ENCODE measurements at places on chromosomes 12 and 14.

DNA sequence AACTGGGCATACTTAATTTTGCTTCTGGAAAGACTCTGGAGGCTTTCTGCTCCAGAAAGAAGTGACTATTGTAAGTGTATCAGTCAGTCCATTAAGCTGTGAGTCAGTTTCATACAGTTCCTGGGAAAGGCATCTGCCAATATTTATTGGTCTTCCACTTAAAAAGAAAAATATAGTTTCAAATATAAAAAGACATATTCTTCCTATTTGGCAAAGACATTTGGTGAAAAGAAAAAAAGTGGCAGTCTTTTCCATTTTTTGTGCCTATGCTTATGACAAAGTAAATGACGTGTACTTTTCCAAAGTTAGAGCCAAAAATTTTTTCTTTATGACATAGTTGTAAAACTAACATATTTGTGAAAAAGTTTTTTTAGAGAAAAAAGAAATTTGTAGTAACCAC is 12.3 kb downstream of the TMEM30B start:
- H3K27me3 ChIP-seq, result peaks cover 57% of the 10 kb centered on the region
- no peak for DNase-seq
- H3K36me3 ChIP-seq, result no peaks in the 10 kb centered on the region
- peaks cover 7% of the 10 kb centered on the region for H3K4me1 ChIP-seq
- no peak overlapping the region for H3K4me3 ChIP-seq
- no peak overlapping the region for H3K27ac ChIP-seq

- no peak overlapping the region for H3K27ac ChIP-seq
- H3K4me3 ChIP-seq, result no peak overlapping the region
- H3K36me3 ChIP-seq, result peaks cover 12% of the 10 kb centered on the region
These were observed 23.3 kb downstream of the BMAL2 start for GRCh38 chr12:27355979-27356378.

- H3K36me3 ChIP-seq, result peaks cover 2% of the 10 kb centered on the region
- H3K27ac ChIP-seq, result no peak overlapping the region
- no peak overlapping the region for H3K4me3 ChIP-seq
- DNase-seq, result no peak
These were observed 16.0 kb upstream of the DIP2B start for GRCh38 chr12:50488801-50489200.

GRCh38 chr12:10636611-10637010 is 23.2 kb upstream of the MAGOHB start:
- no peaks in the 10 kb centered on the region for H3K4me1 ChIP-seq
- peaks cover 31% of the 10 kb centered on the region for H3K27me3 ChIP-seq
- H3K4me3 ChIP-seq, result no peak overlapping the region
- H3K27ac ChIP-seq, result no peak overlapping the region

DNA sequence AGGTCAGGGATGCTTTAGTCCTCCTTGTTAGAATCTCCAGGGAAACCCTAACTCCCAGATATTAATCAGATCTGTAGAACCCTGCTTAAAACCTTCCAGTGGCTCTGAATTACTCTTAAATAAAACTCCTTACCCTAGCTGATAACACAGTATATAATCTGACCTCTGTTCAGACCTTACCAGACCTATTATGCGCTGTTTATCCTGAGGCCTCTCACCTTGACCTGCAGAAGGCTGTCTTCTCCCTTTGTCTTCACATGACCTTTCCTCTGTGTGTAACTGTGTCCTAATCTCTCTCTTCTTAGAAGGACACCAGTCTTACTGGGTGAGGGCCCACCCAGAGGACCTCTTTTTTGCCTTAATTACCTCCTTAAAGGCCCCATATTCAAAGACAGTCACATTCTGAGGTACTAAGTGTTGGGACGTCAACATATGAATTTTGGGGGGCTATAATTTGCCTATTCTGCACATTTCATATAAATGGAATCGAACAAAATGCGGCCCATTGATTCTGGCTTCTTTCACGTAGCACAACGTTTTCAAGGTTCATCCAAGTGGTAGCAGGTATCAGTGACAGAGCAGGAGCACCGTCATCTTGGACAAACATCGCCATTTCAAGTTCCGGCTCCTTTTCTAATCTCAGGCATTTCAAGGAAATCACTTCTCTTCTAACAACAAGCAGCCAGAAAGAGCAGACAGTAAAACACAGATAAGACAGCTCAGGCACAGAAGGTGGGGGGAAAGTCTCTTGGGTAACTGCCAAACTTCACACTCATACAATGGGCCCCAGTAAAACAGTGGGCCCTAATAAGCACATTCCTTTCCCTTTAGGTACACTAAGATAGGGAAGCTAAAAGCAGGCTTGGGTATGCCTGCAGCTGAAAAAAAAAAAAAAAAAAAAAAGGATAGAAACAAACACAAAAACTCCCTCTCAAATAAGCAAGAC is 200.2 kb upstream of the NUDT4 start:
- no peak for DNase-seq
- no peaks in the 10 kb centered on the region for H3K27me3 ChIP-seq
- H3K4me1 ChIP-seq, result no peaks in the 10 kb centered on the region

- no peaks in the 10 kb centered on the region for H3K4me1 ChIP-seq
- no peak overlapping the region for H3K27ac ChIP-seq
- H3K27me3 ChIP-seq, result peaks cover 5% of the 10 kb centered on the region
- no peak overlapping the region for H3K4me3 ChIP-seq
- H3K36me3 ChIP-seq, result no peaks in the 10 kb centered on the region
These were observed 106.5 kb downstream of the EML1 start for GRCh38 chr14:99899578-99900178.

DNA sequence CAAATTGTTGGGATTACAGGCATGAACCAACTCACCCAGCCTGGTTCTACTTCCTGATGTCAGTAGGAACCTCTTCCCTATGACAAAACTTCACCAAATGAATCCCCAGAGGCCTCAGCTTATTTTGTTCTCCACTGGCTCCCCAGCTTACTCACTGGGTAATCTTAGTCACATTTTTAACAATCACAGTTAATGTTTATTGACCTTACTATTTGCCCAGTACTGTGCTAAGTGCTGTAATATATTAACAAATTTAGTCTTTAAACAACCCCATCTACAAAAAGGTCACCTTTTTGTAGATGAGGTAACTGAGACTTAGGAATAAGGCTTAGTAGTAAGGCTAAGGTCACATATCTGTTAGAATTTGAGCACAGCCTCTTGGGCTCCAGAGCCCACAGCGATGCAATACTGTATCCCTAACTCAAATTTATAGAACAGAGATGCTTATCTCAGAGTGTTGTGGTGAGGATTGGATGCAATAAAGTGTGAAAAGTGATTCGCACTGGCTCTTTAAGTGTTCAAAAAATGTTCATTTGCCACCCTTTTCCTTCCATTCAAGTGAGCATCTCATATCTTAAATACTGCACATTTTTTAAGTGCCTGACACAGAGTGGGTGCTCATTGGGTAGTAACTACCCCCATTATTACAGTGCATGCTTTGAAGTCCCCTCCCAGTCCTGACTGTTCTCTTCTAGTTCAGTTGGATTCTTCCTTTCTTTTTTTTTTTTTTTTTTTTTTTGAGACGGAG is 146.4 kb upstream of the ARHGAP5 start:
- peak; percentile 38 for DNase-seq
- H3K27me3 ChIP-seq, result no peaks in the 10 kb centered on the region
- H3K4me3 ChIP-seq, result no peak overlapping the region
- no peak overlapping the region for H3K27ac ChIP-seq
- no peaks in the 10 kb centered on the region for H3K36me3 ChIP-seq

DNA sequence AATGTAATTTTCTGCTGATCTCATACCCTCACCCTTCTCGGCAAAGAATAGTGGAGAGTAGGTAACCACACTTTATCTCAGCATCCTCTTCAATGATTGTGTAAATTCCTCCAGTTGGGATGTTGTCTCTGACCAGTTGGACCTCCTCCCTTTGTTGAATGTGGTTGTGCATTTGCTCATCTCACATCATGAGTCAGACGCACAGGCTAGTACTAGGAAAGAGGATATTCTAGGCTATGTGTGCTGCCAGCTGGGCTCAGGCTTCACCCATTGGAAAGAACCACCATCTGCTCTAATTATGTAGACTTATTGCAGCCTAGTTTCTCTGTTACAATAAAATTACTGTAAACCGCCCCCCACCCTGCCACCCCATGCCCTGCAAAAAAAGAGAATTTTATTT is 90.3 kb downstream of the LMO3 start:
- H3K4me1 ChIP-seq, result no peaks in the 10 kb centered on the region
- H3K4me3 ChIP-seq, result no peak overlapping the region
- no peak for DNase-seq
- no peak overlapping the region for H3K27ac ChIP-seq
- no peaks in the 10 kb centered on the region for H3K27me3 ChIP-seq

DNA sequence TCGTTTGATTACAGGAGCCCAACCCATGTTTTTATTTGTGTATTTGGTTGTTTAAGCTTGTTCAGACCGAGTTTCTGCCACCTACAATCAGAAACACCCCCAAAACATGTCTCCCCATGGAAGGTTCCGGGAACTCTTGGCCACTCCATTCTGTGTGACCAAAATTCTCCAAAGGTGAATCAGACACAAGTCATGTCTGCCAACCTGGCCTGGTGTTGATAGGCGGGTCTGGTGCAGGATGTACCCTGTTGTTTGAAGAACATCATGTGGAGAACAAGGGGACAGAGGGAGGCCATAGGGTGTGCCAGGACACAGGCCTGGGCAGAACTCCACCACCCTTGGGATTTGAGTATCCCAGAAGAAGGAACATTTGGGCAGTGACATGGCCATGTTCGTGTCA is 147.1 kb upstream of the MYL2 start:
- no peak overlapping the region for H3K27ac ChIP-seq
- H3K36me3 ChIP-seq, result no peaks in the 10 kb centered on the region
- H3K4me3 ChIP-seq, result no peak overlapping the region

- peaks cover 6% of the 10 kb centered on the region for H3K4me1 ChIP-seq
- DNase-seq, result no peak
- no peak overlapping the region for H3K27ac ChIP-seq
- peaks cover 1% of the 10 kb centered on the region for H3K36me3 ChIP-seq
These were observed 89.3 kb downstream of the OSBPL8 start for GRCh38 chr12:76470028-76470939.

DNA sequence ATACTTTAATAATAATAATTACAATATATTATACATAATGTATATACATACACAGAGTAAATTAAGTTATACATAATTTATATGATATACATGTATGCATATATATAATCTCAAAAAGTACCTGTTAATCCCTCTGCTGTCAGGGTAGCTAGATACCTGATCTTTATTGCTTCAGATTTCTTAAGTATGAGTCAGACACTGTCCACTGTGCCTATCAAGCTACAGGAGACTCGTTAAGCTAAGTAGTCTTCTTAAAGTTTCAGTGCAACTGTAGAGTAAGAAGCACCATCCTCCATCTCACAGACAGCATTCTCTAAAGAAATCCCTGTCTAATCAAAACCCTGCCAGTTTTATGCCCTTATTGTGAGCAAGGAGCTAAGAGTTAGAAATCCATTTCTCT is 428.7 kb downstream of the RERGL start:
- H3K27me3 ChIP-seq, result no peaks in the 10 kb centered on the region
- no peak overlapping the region for H3K4me3 ChIP-seq
- H3K27ac ChIP-seq, result no peak overlapping the region
- no peaks in the 10 kb centered on the region for H3K4me1 ChIP-seq
- no peak for DNase-seq

- no peak overlapping the region for H3K27ac ChIP-seq
- DNase-seq, result no peak
- H3K36me3 ChIP-seq, result peaks cover 3% of the 10 kb centered on the region
- H3K4me3 ChIP-seq, result no peak overlapping the region
- H3K27me3 ChIP-seq, result peaks cover 79% of the 10 kb centered on the region
- peaks cover 7% of the 10 kb centered on the region for H3K4me1 ChIP-seq
These were observed 7.5 kb upstream of the PAX9 start for GRCh38 chr14:36653962-36654793.

Measured in activated CD4-positive, alpha-beta T cell treated with anti-CD3 and anti-CD28 coated beads, Interleukin-2, amount 10 ng/mL, durations not matched to agents 24 days and 14 days (primary cell).